Activated CD8-positive, alpha-beta memory T cell treated with anti-CD3 and anti-CD28 coated beads for 4 hours (primary cell): ENCODE measurements at places on chromosomes 1 and 21.

DNA sequence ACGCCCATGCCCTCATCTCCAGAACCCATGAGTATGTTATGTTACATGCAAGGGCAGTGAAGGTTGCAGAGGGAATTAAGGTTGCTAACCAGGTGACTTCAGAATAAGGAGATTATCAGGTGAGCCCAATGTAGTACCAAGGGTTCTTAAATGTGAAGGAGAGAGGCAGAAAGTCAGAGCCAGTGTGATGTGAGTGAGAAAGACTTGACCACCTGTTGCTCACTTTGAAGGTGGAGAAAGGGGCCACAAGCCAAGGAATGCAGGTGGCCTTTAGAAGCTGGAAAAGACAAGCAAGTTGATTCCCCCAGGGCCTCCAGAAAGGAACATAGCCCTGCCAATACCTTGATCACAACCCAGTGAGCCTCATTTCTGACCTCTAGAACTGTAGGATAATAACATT is 84.7 kb upstream of the CLDN14 start:
- no peak for DNase-seq

DNA sequence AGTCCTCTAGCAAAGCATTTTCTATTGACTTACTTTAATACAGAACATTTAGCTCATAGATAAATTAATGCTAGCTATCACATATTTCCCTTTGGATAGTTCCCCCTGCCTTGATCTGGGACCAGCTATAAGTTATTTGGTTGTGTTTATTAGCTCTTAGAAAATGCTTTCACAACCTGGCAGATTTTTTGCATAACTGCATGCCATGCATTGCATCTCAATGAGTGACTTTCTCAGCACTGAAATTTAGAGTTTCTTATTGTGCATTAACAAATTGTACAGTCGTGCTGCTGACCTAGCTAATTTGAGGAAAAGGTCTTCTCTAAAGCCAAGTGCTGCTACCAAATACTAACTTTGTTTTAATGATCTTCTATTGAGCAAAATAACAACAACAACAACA is 164.8 kb downstream of the PLPPR5 start:
- DNase-seq, result no peak

DNA sequence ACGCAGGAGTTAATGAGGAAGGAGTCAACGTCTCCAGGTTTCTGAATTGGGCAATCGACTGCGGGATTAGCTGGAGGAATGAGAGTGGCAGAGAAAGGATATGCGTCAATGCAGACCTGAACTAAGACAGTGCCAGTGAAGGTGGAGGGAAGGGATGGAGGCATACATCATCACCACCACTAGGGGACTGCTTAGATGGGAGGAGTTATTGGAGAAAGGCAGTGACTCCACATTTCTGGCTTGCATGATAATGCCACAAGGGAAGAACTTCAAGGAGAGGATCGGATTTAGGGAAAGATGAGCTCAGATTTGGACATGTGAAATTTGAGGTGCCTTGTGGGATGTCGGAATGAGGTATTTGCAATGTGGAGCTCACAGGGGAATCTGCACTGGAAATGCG is 17.5 kb downstream of the VASH2 start:
- DNase-seq, result no peak

DNA sequence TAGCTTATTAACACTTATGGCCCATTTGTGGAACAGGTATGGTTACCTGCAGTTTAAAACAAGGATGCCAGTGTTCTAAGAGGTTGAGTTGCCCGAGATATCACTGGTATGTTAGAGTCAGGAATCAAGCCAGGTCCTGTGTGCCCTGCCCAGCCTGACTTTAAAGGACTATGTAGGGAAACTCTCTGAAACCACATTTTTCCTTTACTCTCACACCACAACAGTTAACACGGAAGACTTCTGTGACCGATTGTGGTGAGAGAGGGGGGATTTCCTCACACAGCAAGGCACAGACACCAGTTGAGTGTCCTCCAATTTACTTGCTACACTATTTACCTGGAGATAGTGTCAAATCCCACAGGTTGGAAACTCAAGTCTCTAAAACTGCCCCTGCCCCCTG is 47.8 kb downstream of the UCK2 start:
- no peak for DNase-seq

DNA sequence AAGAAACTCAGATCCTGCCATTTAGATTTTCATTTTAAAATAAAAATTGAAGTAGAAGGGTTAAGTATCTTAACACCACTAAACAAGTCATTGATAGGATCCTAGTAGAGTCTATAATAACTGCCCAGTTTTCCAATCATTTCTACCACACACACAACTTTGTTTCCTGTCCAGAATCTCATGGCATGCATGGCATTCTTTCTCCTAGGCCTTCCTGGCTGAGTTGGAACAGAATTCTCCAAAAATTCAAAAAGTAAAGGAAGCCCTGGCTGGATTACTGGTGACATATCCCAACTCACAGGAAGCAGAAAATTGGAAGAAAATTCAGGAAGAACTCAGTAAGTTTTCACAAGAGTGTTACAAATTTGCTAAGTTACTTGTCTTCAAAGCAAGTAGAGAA is 111.4 kb upstream of the BMP8A start:
- no peak for DNase-seq

- no peak for DNase-seq
These were observed at the start of gene LMOD1 for GRCh38 chr1:201946224-201946908. Gene LMOD1, minus strand, starts transcription at chr1:201946548. Its CDS starts 208 bp downstream, at chr1:201946340.

- DNase-seq, result no peak
These were observed 127.8 kb downstream of the GRIK3 start for GRCh38 chr1:36906555-36906954.

DNA sequence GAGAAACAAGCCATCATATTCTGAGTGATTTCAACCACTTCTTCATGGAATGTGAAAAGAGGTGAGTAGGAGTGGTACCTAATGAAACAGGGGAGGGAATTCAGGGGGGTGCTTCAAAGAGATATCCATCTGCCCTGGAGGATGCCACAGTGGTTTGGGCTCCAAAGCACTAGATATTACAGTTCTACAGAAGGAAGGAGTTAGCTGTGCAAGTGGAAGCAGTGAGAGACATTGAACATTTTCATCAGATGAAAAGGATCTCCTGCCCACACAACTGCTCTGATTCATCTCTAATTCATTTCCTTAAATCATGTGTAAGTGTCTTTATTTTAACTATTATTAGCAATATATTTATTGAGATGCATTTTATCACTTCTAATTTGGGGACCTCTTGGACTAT is 2.8 kb upstream of the RGS5 start:
- DNase-seq, result no peak

GRCh38 chr21:25735646-25736597 is 1.1 kb downstream of the GABPA start:
- DNase-seq, result peak; percentile 52

DNA sequence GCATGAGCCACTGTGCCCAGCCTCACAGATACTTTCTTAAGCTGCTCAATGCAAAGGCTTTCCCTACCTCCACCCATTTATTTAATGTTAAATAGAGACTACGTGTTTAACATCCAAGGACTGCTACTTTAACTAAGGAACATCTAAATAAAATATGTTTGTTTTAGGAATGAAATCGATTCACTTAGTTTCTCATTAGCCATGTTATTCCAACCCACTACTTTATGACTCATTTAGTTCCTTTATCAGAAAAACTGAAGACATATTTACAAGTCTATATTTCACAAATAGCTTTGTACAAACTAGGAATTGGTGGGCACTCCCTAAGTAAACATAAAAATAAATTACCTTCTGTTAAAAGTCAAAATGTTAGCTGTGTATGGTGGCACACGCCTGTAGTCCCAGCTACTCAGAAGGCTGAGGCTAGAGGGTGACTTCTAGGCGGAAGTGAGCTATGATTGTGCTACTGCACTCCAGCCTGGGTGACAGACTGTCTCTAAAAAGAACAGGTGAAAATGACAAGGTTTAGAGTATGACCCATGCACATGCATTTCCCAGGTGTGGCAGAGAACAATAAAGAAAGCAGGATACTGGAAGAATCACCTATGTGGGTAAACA is 39.9 kb upstream of the AK4 start:
- no peak for DNase-seq

- no peak for DNase-seq
These were observed 425.5 kb downstream of the KCTD3 start for GRCh38 chr1:215992620-215993019.
